Stimulated activated CD8-positive, alpha-beta memory T cell treated with anti-CD3 and anti-CD28 coated beads, Interleukin-7, amount 100 ng/mL, for 4 hours (primary cell): ENCODE measurements at places on chromosomes 1 and 21.
A peak's percentile ranks its signal among the peaks of the same experiment; 100 is the strongest.

GRCh38 chr1:121595089-121595488 is 410.3 kb downstream of the SRGAP2C start:
- DNase-seq: no peak

- no peak for DNase-seq
Measured at GRCh38 chr1:34787461-34788420, 5.1 kb upstream of the GJA4 start.

GRCh38 chr1:198462365-198463019 is 78.0 kb downstream of the ATP6V1G3 start:
- DNase-seq: no peak

DNA sequence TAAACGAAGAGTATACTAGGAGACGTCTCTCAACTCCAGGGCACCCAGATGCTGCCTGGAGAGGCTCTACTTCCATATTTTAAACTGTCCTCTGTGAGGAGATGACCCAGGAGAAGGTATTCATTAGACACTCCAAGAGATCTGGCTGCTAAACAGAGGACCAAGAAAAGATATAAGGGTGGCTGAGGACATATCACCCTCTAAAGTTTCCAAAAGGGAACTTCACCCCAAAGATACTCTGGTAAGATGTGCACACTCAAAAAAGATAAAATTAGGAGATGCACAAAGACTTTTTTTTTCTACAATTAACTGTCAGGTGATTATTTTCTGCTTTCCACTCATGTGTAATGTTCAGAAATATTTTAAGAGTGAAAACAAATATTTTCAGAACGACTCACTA is 1.4 kb downstream of the ZNF670 start:
- DNase-seq: no peak

DNA sequence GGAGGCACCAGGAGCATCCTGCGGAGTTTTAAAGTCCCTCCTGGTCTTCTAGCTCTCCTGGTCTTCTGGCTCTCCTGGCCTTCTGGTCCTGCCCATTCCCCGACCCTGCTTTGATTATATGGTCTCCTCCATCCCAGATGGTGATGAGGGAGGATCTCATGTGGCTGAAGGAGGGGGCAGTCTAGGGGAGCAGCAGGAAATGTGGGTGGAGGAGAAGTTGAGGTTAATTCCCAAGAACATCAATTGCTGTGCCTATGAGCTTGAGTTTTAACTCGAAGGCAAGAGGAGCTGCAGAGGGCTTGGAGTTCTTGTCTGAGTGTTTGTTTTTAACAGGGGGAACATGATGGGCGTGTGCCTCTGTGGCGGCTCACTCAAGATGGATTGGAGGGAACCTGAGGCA is 408.8 kb downstream of the MATN1 start:
- no peak for DNase-seq

GRCh38 chr1:156475568-156476500 is 24.7 kb downstream of the MEF2D start:
- no peak for DNase-seq

- DNase-seq: no peak
Measured at GRCh38 chr1:105678334-105678733, 1378.1 kb upstream of the PRMT6 start.

- no peak for DNase-seq
Measured at GRCh38 chr1:234709473-234710228, 99.7 kb upstream of the IRF2BP2 start.

GRCh38 chr1:186994897-186995296 is 166.1 kb downstream of the PLA2G4A start:
- no peak for DNase-seq

DNA sequence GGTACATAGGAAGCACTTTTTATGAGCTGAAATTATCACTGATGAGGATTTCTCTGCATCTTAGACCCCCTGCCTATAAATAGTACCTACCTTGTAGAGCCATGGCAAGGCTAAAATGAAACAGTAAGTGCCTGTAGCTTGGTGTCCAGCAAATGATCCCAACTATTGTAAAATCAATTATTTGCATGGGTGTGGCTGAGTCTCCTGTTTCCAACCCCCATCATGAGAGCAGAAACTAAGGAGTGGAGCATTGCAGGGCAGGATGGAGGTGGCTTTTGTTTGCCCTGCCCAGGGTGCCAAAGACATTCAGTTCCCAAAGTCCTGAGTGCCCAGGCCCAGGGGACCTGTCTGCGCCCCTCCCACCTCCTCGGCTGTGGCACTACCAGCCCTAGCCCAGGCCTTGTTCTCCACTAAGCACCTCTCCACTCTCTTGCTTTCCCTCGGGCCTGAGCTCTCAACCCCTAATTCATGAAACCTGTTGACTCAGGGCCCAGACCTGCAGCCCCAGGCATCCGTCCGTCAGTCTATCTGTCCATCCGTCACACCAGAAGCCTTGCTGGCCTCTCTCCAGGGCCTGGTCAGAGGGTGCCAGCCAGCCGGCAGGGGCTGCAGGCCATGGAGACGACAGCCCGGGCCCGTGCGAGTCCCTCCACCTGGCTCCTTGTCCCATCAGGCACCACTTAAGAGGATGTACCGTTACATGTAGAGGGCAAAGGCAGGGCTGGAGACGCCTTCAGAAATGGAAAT is 39.6 kb downstream of the PAX7 start:
- no peak for DNase-seq

DNA sequence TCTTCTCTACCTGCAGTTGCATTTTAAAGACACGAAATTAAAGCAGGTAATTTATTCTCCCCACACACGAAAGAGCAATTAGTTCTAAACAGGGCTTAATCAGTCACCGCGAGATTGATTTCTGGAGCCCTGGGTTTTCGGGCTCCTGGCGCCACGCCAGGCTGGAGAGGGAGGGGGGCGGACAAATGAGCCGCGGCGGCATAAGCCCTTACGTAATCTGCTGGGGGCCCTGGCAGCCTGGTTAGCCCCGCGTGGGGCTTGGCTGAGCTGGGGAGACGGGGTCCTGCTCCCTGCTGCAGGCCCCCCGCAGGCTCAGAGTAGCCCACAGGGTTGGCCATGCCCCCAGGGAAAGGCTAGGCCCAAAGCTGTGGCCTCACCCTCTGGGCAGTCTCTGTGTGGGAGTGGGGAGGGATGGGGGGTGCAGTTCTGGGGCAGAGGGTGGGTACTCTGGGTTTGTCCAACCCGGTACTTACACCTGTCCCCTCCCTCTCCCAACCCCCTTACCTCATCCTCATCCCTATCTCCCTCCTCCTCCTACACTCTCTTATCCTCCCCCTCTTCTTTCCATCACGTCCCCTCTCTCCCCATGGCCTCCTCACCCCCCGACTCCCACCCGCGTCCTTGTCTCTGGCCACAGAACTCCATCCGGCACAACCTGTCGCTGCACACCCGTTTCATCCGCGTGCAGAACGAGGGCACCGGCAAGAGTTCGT is 19.9 kb downstream of the FOXO6 start:
- DNase-seq: no peak

DNA sequence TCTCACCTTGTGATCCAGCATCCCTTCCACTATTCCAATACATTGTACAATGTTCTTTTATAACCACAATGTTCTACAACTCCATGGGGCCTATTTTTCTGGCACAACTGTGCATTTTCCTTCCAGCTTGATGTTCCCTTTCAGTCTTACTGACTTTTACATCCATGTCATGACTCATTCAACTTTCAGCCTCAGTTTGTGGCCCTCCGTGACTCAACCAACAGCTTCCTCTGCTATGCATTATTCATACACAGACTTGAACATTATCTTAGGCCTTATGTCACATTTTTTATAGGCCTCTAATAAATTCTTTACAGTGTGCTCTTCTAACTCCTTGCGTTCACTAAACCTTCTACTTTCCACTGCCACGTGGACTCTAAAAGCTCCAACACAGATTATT is 119.4 kb upstream of the PRMT6 start:
- DNase-seq: no peak

- no peak for DNase-seq
Measured at GRCh38 chr1:67759692-67760029, 73.6 kb downstream of the GNG12 start.

DNA sequence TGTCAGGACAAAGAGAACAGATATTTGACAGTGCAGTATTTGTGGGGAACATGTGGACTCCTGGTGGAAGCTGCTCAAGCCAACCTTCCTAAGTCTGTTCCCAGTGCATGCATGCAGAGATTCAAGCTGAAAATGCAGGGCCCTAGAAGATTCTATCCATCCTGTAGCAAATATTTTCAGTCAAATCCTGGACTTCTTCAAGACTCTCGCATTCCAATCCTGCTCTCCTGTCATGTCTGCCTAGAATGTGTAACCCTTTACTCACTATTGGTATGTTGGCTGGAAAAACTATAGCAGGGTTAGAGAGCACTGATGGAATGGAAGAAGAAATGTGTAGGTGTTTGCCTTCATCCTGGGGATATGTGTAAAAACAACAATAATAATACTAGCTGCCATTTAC is 385.6 kb upstream of the PKN2 start:
- no peak for DNase-seq

- peak; percentile 0 for DNase-seq
Measured at GRCh38 chr1:42529724-42530181, 66.7 kb downstream of the CCDC30 start.

- no peak for DNase-seq
Measured at GRCh38 chr1:75711846-75712245, 12.7 kb upstream of the ACADM start.

DNA sequence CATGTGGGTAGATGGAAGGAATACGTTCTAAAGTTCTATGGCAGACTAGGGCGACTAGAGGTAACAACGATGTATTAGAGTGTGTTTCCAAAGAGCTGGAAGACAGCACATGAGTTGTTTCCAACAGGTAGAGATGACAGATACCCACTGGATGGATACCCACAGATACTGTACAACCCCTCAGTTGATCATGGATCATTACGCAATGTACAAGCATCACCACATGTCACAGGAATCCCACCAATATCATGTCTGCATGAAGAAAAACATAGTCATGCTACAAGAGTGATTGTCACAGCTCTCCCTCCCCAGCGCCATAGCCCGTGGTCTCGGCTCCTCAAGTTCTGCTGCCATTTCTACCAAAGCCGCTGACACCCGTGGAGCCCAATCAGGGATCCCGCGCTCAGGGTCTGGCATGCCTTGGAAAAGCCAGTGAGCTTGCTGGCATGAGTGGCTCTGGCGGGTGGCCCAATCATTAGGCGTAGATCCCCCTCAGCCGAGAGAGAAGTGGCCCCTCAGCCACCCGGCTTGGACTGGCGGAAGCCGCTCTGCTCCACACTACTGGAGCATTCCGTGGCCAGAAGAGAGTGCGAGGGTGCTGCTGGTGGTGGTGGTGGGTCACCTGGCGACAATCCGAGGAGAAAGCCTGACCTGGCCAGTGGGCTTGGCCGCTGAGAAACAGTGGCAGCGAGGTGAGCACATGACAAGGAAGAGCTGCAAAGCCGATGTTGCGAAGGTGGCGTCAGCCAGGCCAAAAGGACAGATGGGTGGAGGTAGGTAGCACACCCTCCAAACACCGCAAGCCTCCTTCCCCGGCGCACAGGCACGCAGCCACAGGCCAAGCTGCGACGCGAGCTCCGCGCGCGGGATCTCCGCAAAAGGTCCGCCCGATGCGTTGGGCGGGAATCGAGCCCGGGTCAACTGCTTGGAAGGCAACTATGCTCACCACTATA is 65.7 kb upstream of the FCGR2A start:
- no peak for DNase-seq

DNA sequence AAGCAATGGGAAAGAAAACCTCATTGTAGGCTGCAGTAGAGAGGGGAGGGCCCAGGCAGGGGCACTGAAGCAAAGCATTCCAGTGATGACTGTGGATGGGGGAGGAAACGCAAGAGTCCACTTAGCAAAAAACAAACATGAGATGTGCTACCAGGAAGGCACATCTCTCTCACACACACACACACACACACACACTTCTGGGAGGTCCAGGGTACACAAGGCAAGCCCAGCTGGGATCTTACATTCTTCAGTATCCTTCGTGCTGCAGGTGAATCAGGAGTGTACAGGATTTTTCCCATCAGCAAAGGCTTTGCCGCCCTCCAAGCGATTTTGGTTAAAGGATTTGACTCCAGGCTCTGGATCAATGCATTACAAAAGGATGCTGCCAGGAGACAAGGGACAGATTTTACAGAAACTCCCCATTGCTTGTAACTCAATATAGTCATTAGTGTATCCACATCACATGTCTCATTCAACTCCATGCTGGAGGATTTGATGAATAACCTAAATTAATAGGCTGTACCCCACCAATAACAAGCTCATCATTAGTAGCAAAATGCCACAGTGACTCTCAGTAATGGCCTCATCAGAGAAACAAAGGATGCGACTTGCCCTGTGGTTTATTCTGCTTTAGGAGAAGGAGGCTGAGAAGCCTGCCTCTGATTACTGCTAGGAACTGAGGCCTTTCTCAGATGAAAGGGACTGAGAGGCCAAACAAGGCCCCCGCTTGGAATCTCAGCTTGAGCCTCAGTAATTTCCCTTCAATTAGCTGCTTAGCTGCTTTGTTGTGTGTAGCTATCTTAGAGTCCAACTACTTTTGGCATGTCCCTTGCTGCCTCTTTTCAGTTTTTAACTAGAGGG is 41.6 kb downstream of the ABCA4 start:
- DNase-seq: no peak
